ENCODE measurements at places on chromosomes 1 and 21.

- DNase-seq, result no peak
Observed at GRCh38 chr1:224720216-224720615, 104.1 kb downstream of the CNIH3 start.

- DNase-seq, result no peak
Observed at GRCh38 chr1:2823921-2824610, 22.6 kb upstream of the TTC34 start.

DNA sequence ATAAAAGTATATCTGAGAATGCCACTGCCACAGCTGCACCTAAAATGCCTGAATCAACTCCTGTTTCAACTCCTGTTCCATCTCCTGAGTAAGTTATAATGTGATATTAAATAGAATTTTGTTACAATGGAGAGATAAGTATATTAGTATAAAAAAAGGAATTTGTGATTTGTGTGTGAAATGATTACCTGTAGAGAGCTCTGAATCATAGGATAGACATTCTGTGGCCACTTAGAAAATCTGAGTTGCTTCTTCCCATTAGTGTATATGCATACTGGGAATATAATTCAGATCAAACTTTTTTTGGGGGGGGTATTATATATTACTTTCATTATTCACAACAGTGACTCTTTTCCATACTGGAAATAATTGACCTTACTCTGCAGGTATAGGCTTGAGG is 52.9 kb downstream of the SUCO start:
- no peak for DNase-seq

- peak; percentile 60 for DNase-seq
Observed at GRCh38 chr1:39154553-39155421, 49.7 kb upstream of the MACF1 start.

- no peak for DNase-seq
Observed at GRCh38 chr1:200673952-200674823, 4.5 kb upstream of the DDX59 start.

DNA sequence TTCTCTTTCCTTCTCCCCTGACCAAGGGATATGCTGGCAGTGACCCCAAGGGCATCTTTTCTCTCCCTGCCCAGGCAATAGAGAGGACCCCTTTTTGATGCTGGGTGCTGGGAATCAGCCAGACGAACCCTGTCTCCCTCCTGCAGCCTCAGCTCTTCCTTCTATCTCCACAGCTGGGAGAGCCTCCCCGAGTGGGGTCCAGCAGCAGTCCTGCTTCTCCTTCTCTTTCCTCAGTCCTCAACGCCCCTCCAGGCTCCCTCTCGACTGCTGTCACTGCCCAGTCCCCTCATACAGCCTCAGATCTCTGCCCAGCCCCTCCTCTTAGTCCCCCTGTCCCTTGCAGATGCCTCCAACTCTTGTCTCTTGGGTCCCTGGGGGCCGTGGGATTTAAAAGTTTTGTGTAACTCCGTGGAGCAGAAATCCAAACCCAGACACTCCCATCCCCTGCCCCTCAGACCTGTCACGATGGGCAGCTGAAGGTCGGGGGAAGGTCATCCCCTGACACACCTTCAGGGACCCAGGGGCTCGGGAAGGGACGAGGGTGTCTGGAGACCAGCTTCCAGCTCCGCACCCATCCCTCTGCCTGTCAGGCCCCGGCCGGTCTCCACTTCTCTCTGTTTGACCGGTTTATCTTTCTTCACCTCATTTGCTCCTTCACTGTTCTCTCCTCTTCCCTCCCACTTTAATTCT is 5.8 kb upstream of the ETV3L start:
- no peak for DNase-seq

- DNase-seq, result peak; percentile 10
Observed at GRCh38 chr1:159098596-159098995, 22.0 kb upstream of the AIM2 start.

GRCh38 chr1:166914111-166914510 is 38.0 kb upstream of the TADA1 start:
- no peak for DNase-seq

- DNase-seq, result no peak
Observed at GRCh38 chr21:27213303-27213702, 246.4 kb upstream of the ADAMTS5 start.

DNA sequence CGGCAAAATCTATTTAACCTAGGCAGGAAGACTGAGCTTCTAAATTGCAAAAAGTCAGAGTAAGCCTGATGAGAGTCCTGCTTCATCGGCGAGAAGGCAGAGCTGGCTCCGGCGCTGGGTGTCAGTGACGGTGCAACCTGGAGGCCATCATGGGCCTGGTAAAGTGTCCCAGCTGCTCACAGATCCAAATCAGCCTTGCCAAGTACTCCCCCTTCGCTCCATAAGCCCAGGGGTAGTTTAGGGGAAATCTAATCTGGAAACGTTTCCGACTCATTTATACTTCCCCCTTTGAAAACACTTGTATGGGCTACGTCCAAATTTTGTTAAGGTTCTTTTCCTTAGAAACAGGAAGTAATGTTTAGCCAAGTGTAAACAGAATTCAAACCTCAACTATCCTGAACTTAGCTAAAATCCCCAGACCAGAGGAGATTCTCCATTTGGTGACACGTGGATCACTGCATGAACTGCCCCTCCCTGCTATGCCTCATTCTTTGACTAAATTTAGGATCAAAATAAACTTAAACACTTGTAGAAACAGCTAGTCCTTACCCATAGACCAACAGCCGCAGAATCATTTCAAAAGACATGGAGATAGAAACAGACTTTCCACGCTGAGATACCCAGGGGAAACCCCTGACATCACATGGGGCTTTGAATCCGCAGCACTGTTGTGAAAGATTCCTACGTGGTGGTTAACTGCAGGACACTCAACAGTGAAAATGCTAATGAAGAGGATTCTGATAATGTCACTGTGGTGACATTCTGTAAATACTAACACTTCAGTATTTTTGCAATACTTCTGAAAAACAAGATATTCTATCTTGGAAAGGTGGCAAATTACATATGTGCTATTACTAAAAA is 172.7 kb downstream of the TGFBR3 start:
- DNase-seq, result no peak

GRCh38 chr21:42574234-42575027 is 60.8 kb downstream of the SLC37A1 start:
- DNase-seq, result no peak

DNA sequence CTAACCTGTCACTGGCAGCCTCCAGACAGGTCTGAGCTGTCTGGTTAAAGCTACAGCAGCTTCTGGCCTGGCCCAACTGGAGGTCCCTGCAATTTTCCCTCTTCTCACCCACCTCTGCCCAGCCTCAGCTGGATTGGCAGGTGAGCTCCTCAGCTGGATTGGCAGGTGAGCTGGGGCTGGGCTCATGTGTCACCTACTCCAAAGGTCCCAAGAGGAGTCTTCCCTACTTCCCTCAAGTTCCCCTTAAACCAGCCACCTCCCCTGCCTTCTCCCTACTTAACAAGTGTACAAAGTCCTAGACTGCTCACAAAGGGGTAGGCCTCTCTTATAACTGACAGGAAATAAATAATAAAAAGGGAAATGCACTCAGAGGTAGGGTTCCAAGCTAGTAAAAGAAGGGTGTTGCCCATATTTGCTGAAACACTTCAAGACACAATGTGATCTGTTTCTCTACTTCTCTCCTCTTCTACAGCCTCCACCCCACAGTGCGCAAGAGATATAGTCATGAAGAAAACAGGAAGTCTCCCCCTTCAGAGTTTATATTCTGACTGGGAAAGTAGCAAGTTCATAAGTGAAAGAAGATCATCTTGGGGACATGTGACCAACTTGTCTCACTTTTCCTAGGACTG is at the start of gene GPA33:
TSS of gene GPA33 (minus strand) at position 64 of the 629 bp plus-strand sequence. CDS start 90 bp downstream, outside the sequence.
- DNase-seq, result peak; percentile 25

DNA sequence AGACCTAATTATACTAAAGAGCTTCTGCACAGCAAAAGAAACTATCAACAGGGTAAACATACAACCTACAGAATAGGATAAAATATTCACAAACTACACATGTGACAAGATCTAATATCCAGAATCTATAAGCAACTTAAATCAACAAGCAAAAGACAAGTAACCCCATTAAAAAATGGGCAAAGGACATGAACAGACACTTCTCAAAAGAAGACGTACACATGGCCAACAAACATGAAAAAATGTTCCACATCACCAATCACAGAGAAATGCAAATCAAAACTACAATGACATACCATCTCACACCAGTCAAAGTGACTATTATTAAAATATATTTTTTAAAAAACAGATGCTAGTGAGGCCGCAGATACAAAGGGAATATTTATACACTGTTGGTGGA is 99.8 kb downstream of the FAF1 start:
- DNase-seq, result no peak

GRCh38 chr1:112701227-112702066 is 5.5 kb downstream of the RHOC start:
- DNase-seq, result no peak

GRCh38 chr1:199843861-199844260 is 183.6 kb upstream of the NR5A2 start:
- DNase-seq, result no peak

Measured in pons (tissue), 1 donor.